Naive thymus-derived CD8-positive, alpha-beta T cell (primary cell): ENCODE measurements at places on chromosomes 2 and 18. TPM values are rescaled to one million over a fixed set of nuclear protein-coding genes. Genes with fewer than 3 reads are reported as not detected.

CFAP221 gene
- total RNA-seq = not detected

GRCh38 chr18:26757263-26758019, 108.1 kb downstream of the AQP4 start:
- no peaks in the 10 kb centered on the region for H3K4me1 ChIP-seq
- H3K27me3 ChIP-seq = no peaks in the 10 kb centered on the region
- no peak overlapping the region for H3K4me3 ChIP-seq
- no peak for DNase-seq
- H3K36me3 ChIP-seq = no peaks in the 10 kb centered on the region

DNA sequence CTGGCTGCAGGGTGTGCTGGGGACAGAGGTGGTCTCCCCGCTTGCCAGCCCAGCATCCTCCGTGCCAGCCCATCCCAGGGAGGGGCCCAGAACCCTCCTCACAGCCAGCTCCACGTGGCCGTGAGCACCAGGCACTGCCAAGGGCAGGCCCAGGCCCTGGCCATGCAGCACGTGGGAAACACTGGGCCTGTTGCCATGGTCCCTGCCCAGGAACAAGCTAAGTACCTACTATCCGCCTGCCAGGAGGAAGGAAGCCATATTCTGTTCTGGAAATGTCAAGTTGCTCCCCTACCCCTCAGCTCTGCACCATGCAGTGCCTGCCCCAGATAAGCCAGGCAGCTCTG, 250.6 kb downstream of the CYP26B1 start:
- no peak overlapping the region for H3K4me3 ChIP-seq
- no peaks in the 10 kb centered on the region for H3K4me1 ChIP-seq
- H3K27me3 ChIP-seq = peaks cover 33% of the 10 kb centered on the region
- no peak overlapping the region for H3K27ac ChIP-seq

- no peak overlapping the region for H3K27ac ChIP-seq
- no peak for DNase-seq
- no peaks in the 10 kb centered on the region for H3K27me3 ChIP-seq
Observed at GRCh38 chr18:45057955-45058600, 377.4 kb downstream of the SETBP1 start.

MYOM1 gene
- total RNA-seq = 5.6 TPM

GRCh38 chr2:198383392-198383791, 579.0 kb downstream of the PLCL1 start:
- no peaks in the 10 kb centered on the region for H3K4me1 ChIP-seq
- H3K27me3 ChIP-seq = peaks cover 5% of the 10 kb centered on the region
- DNase-seq = no peak
- H3K36me3 ChIP-seq = no peaks in the 10 kb centered on the region
- H3K27ac ChIP-seq = no peak overlapping the region

DNA sequence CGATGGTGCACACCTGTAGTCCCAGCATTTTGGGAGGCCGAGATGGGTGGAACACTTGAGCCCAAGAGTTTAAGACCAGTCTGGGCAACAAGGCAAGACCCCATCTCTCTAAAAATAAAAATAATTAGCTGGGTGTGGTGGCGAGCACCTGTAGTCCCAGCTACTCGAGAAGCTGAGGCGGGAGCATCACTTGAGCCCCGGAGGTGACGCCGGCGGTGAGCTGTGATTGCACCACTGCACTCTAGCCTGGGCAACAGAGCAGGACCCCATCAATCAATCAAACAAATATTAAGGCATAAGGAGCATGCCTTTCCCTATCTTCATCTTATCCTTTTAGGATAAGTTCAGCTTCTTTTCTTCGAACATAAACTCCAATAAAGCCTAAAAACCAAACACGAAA, 1.1 kb downstream of the WDSUB1 start:
- H3K27me3 ChIP-seq = no peaks in the 10 kb centered on the region
- H3K4me1 ChIP-seq = peaks cover 54% of the 10 kb centered on the region
- H3K4me3 ChIP-seq = peak overlapping the region; percentile 81

SLC14A1 gene
- total RNA-seq = 4.1 TPM

- no peak for DNase-seq
- no peaks in the 10 kb centered on the region for H3K4me1 ChIP-seq
- H3K36me3 ChIP-seq = no peaks in the 10 kb centered on the region
- peaks cover 12% of the 10 kb centered on the region for H3K27me3 ChIP-seq
Observed at GRCh38 chr18:76573325-76574025, 78.4 kb upstream of the ZNF516 start.

SFT2D3 gene
- 16.5 TPM for total RNA-seq

KIAA2012 gene
- total RNA-seq = not detected
